ENCODE measurements at places on chromosomes 4 and X. TPM values are rescaled to one million over a fixed set of nuclear protein-coding genes. Genes with fewer than 3 reads are reported as not detected.

DNA sequence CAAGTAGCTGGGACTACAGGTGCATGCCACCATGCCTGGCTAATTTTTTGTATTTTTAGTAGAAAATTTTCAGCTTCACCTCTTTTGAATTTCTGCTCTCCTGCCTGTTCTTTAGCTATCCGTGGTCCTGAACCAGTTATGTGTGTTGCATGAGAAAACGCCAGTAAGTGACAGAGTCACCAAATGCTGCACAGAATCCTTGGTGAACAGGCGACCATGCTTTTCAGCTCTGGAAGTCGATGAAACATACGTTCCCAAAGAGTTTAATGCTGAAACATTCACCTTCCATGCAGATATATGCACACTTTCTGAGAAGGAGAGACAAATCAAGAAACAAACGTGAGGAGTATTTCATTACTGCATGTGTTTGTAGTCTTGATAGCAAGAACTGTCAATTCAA, 13.9 kb downstream of the ALB start:
- no peak for DNase-seq

GRCh38 chr4:16240300-16240699, 14.0 kb upstream of the TAPT1 start:
- DNase-seq: no peak

- no peak for DNase-seq
Observed at GRCh38 chr4:183101956-183102480, 3.0 kb downstream of the WWC2 start.

GRCh38 chrX:152930516-152930915, 32.6 kb downstream of the ZNF185 start:
- no peak for DNase-seq

DNA sequence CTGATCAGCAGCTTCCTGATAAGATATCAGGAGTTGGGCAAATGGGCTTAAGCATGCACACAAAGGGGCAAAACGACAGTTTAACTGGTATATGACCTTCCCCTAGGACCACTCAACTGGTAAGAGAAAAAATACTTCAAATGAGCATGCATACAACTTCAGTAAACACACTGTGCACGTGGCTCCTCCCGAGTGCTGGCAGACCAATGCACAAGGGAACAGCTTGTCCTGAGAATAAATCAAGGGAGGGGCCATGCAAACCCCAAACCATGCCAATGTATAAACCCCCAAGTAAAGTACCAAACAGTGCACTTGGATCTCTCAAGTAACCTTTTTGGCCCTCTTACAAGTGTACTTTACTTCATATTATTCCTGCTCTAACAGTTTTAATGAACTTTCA, 293.3 kb upstream of the TBX22 start:
- no peak for DNase-seq

DNA sequence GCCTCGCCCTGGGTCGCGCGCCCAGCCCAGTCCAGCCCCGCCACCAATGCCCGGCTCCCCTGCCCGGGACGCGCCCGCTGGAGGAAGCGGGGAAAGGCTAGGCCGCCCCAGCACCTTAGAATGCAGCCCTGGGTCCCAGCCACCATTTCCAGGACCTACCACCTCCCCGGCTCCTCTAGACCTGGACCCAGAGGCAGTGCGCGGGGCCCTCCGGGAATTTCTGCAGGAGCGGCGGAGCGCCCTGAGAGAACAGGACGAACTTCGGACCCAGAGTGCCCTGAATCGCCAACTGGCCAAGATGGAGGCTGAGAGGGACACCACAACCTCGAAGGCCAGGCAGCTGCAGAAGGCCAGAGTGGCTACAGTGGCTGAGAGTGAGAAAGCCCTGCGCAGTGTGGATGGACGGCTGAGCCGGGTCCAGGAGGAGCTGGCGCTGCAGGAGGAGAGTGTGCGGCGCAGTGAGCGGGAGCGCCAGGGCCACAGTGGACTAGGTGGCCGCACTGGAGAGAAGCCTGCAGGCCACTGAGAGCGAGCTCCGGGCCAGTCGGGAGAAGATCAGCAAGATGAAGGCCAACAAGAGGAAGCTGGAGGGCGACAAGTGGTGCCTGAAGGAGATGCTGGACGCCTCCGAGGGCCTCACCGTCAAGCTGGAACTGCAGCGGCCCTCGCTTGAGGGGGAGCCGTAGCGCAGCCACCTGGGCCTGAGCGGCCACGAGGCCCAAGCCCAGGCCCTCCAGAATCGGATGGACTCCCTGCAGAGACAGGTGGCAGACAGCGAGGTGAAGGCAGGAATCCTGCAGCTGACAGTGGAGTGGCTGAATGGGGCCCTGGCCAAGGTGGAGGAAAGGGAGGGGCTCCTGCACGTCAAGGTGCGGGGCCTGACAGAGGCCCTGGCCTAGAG, 15.5 kb downstream of the SMIM10L2A start:
- DNase-seq: no peak

ODAM gene
- not detected for total RNA-seq

SMR3B gene
- total RNA-seq: not detected

AVPR2 gene
- total RNA-seq: 3.7 TPM

ARHGAP10 gene
- 46.5 TPM for total RNA-seq

All from left cardiac atrium (tissue), 4 donors.